Hindlimb muscle (tissue), 1 donor: ENCODE measurements at places on chromosomes 6 and 20. TPM values are rescaled to one million over a fixed set of nuclear protein-coding genes. Genes with fewer than 3 reads are reported as not detected.

The PRDM1 gene
- 5.2 TPM for polyA plus RNA-seq

The DEFB132 gene
- polyA plus RNA-seq = not detected

The HLA-C gene
- polyA plus RNA-seq = 69.3 TPM

DNA sequence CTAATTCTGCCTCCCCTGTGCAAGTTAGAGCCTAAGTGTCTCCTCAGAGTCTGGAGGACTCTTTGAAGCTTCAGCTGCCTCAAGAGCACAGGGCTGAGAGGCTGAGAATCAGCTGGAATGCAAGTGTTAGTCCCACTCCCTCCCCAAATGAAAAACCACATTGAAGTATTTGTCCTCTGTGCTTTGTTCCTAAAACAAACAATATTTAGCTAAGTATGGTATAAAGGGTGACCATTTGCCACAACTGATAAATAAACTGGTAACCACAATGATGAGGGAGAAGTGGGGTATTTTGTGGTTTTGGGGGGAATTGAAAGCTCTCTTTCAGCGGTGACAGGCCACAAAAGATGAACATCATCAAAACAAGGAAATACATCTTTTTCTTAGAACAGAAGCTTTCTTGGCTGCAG is 91.7 kb upstream of the HDDC2 start:
- no peak for DNase-seq

DNA sequence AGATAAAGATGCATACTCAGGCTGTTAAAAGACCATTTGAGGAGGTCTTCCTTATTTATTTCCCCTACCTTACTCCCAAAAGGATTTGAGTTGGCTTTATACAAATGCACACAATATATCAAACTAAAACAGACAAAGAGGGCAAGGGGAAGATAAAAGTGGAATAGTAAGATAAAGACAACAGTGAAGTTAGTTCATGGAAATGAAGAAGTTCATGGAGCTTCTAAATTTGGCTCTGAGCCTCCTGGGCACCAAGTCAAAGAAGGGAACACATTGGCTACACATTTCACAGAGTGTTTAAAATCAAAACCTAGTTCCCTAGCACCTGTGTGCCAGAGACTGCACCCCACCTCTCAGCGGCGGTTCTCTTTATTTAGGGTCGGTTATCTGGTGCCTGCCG is 25.8 kb upstream of the ARMC2 start:
- DNase-seq = no peak

DNA sequence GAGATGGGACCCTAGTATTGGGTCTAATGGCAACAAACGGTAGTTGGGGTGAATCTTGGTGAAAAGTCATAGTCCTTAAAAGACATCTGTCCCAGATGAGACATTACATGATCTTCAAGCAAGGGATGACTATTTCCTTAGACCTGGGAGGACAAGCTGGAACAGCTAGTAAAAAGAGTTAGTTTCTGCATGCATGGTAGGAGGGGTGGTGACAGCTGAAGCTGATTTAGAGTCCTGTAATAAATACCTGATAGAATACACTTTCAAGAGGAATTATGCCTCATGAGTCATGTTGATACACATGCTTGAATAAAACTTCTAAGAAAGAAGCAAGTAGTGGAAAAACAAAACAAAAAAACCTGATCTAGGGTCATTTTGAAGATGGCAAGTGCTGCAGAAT is 247.4 kb downstream of the CD109 start:
- no peak for DNase-seq

DNA sequence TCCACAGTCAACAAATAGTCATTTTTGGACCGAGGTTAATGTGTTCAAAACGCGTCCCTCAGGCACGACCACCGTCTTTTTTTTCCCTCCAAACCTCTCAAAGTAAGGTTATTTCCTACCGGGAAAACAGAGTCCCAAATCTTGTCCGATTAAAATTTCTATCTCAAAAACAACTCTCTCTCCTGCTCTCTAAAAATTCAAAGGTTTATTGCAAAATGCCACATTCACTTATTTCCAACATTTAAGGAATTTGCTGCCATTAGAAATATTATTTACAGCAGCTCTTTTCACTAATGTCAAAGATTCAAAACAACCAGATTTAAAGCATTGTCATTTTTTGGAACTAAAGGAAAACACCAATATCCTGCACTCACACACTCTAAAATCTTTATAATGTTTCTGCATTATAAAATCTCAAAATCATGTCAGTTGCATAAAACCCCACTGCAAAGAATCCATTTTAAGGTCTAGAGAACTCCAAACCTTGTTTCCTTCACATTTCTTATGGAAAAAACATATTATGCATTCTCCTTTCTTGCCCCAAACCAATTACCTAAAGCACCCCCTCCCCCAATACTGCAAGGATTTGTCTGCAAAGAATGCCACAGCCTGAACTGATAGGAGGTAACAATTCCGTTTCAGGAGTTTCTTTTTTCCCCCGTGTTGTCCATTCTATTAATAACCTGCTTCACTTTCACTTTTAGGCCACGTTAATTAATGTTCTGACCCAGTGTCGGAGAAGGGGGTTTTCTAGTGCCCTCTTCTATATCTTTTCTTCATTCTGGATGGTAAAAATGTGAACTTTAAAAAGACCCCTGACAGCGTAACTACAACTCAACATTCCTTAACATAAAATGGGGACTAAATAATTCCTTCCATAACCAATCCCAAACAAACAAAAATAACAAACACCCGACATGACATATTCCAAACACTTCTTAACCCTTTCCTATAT is 1.4 kb downstream of the NRN1 start:
- DNase-seq = no peak
